ENCODE measurements at places on chromosomes 3 and 15.

DNA sequence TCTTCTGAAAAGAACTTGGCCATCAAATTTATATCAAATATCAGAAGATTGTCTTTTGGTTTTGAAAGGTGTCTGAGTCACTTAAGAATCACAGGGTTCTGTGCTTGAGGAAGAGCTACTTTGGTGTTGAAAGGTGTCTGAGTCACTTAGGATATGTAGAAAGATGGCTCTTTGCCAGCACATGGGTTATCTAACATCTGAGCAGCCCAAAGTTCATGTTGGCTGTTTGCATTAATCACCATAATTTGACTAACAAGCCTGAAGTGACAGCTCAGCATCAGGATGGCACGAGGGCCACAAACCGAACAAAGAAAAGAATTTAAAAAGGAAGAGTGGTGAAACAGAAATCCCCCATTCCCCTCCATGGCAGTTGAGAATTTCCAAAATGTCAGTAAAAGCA is 190.5 kb upstream of the CMC1 start:
- peak; percentile 82 for DNase-seq

DNA sequence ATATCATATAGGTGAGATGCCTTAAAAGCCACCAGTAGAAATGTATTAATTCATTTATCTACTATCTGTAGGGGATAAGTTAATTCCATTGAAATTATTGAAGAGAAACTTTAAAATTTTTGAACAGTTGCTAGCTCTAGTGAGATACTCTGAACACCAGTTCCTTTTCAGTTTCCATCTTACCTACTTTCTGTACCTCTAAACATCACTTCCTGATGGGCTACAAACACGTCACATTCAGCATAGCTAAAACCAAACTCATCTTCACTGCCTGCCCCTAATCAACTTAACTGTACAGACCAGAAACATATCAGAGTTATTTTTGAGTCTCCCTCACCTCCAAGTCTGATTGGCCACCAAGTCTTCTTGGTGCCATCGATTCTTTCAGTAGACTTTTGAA is 88.9 kb downstream of the FEZF2 start:
- no peak for DNase-seq

DNA sequence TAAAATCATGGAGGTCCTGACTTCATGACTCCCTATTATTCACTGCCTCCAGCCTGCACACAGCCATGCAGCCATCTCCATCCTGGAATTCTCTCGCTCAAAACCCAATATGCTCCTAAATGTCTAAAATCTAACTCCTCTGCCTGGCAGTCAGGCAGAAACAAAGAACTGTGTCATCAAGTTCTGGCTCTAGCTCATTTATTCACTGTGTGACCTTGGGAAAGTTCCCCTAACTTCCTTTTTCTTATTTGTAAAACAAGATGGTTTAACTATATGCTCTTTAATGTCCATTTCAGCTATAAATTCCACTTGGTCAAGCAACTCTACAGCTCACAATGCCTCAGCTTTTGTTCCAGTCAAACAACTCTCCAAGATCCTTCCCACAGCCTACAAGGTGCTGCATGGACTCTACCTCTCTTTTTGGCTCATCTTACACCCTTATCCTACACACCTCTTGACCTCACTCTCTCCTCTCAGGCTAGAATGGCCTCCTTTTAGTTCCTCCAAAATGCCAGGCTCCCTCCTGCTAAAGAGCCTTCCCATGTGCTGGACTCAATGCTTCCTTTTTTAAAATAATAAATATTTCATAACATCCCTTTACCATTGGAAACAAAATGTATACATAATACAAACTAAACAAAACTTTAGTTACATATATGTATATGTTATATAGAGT is 16.4 kb downstream of the PIK3CB start:
- DNase-seq = no peak

- no peak for DNase-seq
These were observed 25.0 kb downstream of the SEC61A1 start for GRCh38 chr3:128077202-128077624.
